AG10803 (cell line): ENCODE measurements at places on chromosomes 5 and 9.

DNA sequence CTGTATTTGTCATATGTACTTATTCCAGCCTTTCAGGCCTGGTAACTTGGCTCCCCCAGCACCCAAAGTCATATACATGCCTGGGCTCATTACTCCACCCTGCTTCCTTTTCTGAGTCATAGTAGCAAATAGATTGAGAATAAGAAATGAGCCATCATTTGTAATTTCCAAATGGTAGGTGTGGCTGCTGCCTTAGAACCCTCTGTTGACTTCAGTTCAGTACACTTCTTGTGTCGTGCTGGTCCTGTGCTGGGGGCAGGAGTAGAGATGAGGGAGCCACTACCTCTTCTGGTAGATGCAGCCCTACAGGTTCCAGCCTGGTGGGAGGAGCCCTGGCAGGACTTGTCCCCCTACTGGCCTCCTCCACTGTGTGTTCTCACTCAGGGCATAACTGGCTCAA lies 11.1 kb downstream of the GM2A start:
- peak; percentile 40 for DNase-seq

DNA sequence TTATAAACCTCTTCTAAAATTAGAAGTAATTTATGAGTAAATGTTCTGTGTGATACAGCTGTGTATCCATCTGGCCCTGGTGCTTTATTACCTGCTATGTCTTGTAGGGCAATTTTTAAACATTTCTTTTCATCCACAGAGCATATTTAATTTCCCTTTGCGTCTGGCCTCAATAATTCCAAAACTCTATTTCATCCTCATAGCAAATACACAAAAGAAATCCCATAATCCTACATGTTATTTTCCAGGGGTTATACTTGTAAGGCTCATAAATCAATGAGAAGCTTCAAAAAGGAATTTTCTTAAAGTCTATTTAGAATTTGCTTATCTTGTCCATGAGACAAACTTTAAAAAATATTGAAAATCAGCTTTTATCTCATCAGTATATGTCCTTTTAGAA lies 167.0 kb downstream of the TTC39B start:
- DNase-seq = no peak

DNA sequence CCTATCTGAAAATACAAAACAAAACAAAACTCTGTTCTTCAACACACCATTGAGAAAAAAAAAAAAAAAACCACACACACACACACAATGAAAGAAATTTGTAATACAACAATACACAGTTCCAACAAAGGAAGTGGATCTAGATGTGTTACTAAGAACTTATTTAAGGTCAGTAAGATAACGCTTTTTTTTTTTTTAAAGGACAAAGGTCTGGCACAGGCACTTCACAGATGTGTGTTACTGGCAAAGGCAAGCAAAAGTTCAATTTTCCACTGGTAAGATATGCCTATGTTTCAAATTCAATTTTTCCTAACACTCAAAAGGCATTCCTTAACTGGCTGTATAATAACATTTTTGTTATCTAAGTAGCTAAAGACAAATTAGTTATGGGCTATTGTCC lies 3.6 kb downstream of the RFK start:
- DNase-seq = no peak

GRCh38 chr5:149636861-149637246 lies 55.6 kb downstream of the ARHGEF37 start:
- peak; percentile 68 for DNase-seq

DNA sequence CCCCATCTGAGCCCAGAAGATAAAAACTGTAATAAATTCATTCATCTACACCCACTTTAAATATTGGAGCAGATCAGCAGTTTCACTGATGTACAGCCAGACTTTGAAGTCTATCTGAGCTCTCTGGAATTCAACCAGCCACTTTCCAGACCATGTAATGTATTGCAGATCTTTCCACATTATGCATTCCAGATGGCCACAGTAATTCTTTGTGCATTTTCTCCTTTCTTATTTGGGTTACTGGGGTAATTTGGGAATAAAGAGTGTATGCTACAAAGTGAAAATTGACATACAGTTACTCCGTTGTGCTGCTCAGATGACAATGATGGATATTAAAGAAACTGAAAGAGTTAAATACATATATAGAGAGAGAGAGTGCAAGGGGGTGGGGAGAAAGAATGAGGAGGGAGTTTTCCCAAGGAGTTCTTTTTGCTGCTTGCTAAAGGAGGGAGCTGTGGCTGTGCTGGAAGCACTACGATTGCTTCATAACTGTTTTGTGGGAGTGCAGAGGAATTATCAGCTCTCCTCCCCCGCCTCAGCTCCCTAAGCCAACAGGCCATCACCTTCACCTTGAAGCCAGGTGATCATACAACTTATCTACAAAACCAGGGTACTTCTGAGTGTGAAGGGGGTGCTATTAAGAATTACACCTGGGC lies 152.8 kb downstream of the GAS1 start:
- DNase-seq = peak; percentile 91
